NCI-H146 (cell line): ENCODE measurements at places on chromosomes 1 and 21.

GRCh38 chr1:53681977-53682685, 56.8 kb downstream of the GLIS1 start:
- peak; percentile 66 for DNase-seq

GRCh38 chr1:46996659-46997281, 26.7 kb upstream of the CYP4X1 start:
- no peak for DNase-seq

GRCh38 chr1:40849801-40850592, 12.2 kb downstream of the CITED4 start:
- peak; percentile 39 for DNase-seq

DNA sequence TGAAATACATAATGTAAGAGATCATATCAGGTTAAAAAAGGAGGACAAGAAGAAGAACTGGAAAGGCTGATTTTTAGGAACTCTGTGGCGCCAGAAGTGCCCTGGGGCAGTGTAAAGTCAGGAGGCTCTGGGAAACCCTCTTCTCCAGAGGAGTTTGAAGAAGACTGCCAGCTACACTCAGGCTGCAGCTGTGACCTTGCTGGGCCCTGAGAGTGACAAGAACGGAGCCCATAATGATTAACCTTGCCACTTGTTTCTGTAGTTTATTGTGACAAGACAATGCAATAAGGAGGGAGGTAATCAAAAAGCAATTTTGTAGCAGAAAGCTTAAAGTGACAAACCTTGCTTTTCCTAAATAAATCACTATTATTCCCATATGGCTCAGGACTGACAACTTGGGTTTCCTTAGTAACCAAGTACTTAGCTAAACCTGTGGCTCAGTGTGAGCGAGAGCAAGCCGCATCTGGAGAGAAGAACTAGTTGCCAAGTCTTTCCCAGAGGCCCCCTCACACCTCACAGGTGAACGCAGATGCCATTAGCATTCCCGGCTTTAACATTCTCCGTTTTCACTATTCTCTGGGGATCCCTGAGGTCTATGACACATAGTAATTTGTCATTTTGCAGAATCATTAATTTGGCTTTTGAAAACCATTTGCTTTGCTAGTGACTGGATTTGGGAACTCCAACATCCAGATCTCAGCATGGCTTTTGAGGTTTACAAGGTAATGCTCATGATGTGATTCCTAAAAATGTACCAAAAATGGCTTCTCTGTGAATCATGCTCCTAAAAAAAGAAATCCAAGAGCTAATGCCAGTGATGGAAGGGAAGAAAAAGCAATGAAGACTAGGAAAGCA, 115.9 kb downstream of the OMA1 start:
- no peak for DNase-seq

DNA sequence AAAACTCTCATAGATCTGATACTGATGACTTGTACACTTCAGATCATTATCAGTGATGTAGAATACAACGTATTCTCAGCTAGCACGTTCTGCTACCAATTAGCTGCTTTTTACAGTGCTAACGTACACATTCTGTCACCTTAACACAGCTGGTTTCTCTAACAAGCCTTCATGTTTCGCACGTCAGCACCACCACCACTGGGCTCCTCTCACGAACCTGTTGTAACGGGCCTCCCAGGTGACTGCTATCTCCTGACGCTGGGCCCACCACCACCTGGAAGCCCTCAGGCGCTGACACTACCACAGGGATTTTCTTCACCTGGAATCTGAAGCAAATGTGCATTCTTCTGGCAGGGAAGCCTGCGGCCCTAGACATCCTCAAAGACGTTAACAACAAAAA, 19.8 kb downstream of the TOMM20 start:
- DNase-seq, result no peak

DNA sequence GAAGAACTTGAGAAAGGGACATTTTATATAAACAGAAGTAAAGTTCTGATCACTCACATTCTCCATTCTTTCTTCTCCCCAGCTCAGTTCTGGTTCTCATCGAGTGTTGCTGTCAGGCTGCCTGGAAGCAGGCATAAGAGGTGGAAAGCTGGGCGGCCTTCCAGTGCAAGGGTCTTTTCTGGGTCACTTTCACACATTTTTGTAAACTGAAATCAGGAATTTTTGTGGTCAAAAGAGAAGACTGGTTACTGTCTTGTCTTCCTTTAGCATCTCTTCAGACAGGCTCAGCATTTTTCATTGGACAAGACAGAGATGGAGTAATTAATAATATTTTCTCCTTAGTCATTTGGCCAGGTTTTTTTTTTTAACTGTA, 93.7 kb downstream of the CTH start:
- DNase-seq, result no peak

- no peak for DNase-seq
These were observed 59.9 kb downstream of the WNT9A start for GRCh38 chr1:227887697-227888403.

DNA sequence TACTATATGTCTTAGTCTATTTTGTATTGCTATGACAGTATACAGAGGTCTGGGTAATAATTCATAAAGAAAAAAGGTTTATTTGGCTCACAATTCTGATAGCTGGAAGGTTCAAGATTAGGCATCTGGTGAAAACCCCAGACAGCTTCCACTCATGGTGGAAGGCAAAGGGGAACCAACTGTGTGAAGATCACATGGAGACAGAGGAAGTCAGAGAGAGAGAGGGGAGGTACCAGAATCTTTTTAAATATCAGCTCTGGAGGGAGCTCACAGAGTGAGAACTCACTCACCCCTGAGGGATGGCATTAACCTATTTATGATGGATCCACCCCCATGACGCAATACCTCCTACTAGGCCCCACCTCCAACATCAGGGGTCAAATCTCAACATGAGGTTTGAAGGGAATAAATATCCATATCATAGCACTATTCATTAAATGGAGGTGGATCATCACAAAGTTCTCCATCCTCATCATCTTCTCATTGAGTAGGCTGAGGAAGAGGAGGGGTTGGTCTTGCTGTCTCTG, 290.5 kb downstream of the DSCAM start:
- DNase-seq, result no peak

DNA sequence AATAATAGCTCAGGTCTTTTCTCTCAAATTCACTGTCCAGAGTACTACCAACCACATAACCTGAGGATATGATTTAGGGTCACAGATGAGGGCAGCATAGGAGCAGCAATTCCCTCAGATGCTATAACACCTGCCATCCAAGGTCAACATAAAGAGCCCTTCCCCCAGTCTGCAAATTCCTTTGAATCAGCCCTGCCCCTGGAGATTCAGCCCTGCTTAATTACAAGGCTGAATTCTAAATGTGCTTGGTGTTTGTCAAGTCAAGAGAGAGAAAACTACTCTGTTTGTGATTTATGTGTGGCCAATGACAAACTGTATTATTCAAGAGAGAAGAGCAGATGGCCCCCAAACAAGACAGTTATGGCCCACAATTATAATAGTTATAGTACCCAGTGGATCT, 195.7 kb upstream of the ADGRL2 start:
- peak; percentile 16 for DNase-seq

GRCh38 chr1:118920124-118920717, 67.9 kb downstream of the TBX15 start:
- no peak for DNase-seq
